T-cell (primary cell): ENCODE measurements at places on chromosomes 2 and 18.

GRCh38 chr2:28080911-28081310 lies 190.4 kb downstream of the BABAM2 start:
- no peak for DNase-seq
- no peak overlapping the region for H3K27ac ChIP-seq
- peaks cover 9% of the 10 kb centered on the region for H3K4me1 ChIP-seq
- H3K27me3 ChIP-seq, result no peaks in the 10 kb centered on the region
- H3K36me3 ChIP-seq, result no peaks in the 10 kb centered on the region
- no peak overlapping the region for H3K4me3 ChIP-seq

DNA sequence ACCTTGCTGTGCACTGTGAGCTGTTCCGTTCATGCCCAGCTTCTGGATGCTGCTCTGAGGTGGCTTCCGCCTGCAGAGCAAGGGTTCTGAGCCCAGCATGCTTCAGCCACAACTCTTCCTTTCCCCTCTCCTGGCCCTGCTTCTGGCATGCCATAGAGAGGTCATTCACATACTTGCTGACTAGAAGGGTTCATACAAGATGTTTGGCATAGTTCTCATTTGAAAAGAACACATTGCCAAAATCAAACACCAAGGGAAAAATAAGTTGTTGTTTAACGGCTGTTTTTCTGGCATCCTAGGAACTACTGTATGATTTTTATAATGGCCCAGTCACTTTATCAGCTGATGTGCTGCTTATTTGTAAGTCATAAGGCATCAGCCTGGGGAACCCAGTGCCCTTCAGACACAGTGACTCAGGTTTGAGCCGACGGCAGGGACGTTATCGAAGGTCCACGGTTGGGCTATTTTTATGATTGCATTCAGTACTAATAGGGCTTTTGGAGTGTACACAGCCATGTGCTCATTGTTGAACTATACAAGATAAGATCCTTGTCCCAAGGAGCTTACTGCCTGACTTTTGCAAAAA lies 53.9 kb upstream of the CTAGE1 start:
- H3K36me3 ChIP-seq, result no peaks in the 10 kb centered on the region
- no peaks in the 10 kb centered on the region for H3K4me1 ChIP-seq
- no peak overlapping the region for H3K4me3 ChIP-seq
- H3K27me3 ChIP-seq, result no peaks in the 10 kb centered on the region

- H3K4me3 ChIP-seq, result peak overlapping the region; percentile 21
- peaks cover 3% of the 10 kb centered on the region for H3K4me1 ChIP-seq
- no peaks in the 10 kb centered on the region for H3K36me3 ChIP-seq
- no peak for DNase-seq
These were observed 795 bp upstream of the TCF7L1 start for GRCh38 chr2:85132397-85132796.

GRCh38 chr2:239824866-239825704 lies 200.1 kb downstream of the NDUFA10 start:
- no peak for DNase-seq
- H3K27ac ChIP-seq, result no peak overlapping the region
- no peak overlapping the region for H3K4me3 ChIP-seq
- H3K36me3 ChIP-seq, result no peaks in the 10 kb centered on the region
- no peaks in the 10 kb centered on the region for H3K4me1 ChIP-seq
- no peaks in the 10 kb centered on the region for H3K27me3 ChIP-seq

- no peaks in the 10 kb centered on the region for H3K27me3 ChIP-seq
- no peak for DNase-seq
- no peak overlapping the region for H3K27ac ChIP-seq
- no peaks in the 10 kb centered on the region for H3K36me3 ChIP-seq
- no peak overlapping the region for H3K4me3 ChIP-seq
These were observed 10.2 kb downstream of the DSG4 start for GRCh38 chr18:31386741-31387140.

- H3K36me3 ChIP-seq, result no peaks in the 10 kb centered on the region
- H3K27ac ChIP-seq, result peak overlapping the region; percentile 72
These were observed 337.9 kb upstream of the SALL3 start for GRCh38 chr18:78641689-78642231.

GRCh38 chr2:207321514-207321913 lies 155.8 kb upstream of the KLF7 start:
- no peaks in the 10 kb centered on the region for H3K36me3 ChIP-seq
- DNase-seq, result no peak
- no peaks in the 10 kb centered on the region for H3K4me1 ChIP-seq

DNA sequence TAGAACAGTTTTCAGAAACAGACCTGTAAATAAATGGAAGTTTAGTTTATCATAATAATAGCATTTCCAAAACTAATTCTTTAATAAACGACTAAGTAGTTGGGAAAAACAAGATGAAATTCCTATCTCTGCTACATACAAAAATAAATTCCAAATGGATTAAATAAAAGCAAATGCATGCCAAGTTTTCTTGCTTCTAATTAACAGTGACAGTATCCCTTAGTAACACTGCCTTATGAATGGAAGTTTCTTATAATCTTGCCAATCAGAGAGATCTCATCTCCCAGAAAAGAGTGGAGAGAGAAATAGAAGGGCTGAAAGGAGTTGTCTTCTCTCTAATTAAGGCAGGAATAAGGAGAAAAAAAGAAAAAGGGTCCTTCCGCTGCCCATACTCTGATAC lies 133.9 kb downstream of the GFPT1 start:
- H3K4me3 ChIP-seq, result no peak overlapping the region
- no peak overlapping the region for H3K27ac ChIP-seq
- no peaks in the 10 kb centered on the region for H3K27me3 ChIP-seq
- no peak for DNase-seq
- no peaks in the 10 kb centered on the region for H3K4me1 ChIP-seq

DNA sequence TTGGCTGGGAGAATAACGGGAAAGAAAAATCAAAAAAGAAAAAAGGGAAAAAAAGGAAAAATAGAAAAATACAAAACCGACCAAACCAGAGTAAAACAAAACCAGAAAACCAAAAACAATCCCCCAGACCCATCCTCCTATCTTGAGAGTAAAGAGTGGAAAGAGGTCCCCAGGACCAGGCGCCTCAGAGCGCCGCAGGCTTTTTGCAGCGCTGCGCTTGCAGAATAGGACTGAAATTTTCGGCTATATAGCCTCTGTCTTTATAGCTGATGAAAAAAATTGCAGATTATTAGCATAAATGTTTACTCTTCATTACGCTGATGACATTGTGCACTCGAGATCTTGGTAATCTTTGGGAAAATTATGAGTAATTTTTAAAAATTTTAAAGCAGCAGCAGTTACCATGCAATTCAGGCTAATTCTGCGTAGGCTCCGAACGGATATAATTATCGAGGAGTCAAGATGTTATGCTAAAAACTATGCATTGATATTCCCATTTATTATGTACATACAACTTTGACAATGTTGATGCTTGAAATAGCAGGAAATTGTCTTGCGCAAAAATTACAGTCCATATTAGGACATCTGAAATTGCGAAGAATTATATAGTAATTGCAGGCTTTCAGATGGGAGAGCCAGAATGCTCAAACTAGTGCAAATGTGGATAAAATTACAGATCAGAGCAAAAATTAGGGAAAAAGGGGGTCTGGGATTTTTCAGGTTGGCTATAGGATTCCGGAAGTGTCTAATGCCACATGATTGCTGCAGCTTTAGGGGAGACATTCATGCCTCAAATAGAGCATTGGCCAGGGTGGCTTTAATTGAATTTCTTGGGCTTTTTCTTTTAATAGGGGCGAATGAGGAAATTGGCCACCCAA lies 8.3 kb downstream of the DLX1 start:
- peaks cover 27% of the 10 kb centered on the region for H3K27me3 ChIP-seq
- no peak overlapping the region for H3K27ac ChIP-seq
- H3K4me1 ChIP-seq, result peaks cover 20% of the 10 kb centered on the region
- no peak overlapping the region for H3K4me3 ChIP-seq
- no peaks in the 10 kb centered on the region for H3K36me3 ChIP-seq
- DNase-seq, result no peak

DNA sequence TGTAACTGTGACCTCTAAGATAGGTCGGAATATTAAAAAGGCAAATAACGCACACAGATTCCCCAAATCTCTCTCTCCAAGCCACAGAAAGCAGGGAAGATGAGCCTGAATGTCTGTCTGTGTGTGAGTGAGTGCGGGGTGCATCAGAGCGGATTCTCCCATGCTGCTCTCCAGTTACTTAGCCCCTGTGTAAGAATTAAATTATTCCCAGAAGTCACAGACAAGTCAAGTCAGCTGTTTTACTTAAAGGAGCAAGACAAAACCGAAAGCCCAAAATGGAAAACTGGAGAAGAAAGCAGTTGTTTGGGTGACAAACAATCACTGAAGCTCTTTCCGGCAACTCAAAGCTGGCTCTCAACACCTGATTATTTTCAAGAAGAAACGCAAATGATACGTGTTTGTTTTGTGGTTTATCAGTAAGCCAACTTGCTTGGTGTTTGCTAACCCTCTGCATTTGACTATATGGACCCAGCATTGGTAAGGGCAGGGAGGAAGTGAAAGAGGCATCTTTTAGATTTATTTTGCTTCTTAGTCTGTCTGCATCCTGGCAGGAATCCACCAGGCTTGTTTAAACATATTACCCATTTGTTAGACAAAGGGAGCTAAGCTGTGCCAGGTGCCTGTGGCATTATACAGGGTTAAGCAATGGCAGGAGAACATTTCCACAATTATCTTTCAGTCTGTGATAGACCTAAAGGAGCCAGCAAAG lies 121.5 kb upstream of the CREB1 start:
- H3K36me3 ChIP-seq, result no peaks in the 10 kb centered on the region
- H3K4me1 ChIP-seq, result no peaks in the 10 kb centered on the region
- H3K4me3 ChIP-seq, result no peak overlapping the region
- H3K27me3 ChIP-seq, result no peaks in the 10 kb centered on the region
- no peak overlapping the region for H3K27ac ChIP-seq

DNA sequence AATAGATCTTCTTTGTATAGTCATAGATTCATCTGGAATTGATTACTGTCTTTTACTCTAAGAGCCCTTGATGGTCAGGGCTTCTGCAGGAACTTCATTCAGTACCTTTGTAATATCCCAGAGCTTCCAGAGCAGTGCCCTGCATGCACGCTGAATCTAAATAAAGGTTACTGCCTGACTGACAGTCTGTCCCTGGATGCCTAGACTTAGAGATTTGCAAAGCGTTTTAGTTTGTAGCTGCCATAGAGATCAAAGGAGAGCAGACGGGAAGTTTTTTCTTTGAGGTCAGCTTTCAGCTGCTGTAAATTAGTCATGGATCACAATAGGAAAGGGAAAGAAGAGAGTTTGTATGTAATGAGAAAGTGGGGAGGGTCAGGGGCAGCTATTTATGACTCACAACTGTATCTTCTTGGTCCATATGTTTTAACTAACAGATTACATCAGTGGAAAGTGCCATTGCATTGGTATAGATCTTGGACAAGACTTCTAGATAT lies 45.2 kb upstream of the NYAP2 start:
- no peak overlapping the region for H3K4me3 ChIP-seq
- H3K4me1 ChIP-seq, result no peaks in the 10 kb centered on the region
- H3K36me3 ChIP-seq, result no peaks in the 10 kb centered on the region
- H3K27ac ChIP-seq, result no peak overlapping the region
- no peak for DNase-seq

DNA sequence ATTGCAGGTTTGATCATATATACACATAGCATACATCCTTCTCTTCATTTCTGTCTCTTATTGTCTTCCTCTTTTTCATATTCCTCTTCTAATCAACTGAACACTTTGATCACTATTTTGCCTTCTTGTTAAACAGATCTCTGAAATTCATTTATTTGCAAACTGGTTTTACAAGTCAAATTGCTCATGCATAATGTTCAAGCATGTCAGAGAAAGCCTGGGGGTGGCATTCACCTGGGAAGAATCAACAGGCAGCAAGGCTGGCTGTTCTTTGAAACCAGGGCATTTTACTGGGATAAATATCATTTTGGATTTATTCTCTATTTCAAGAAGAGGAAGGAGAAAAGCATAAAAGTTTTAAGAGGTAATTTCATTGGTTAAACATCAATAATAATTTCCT lies 66.9 kb upstream of the LRATD1 start:
- H3K27ac ChIP-seq, result no peak overlapping the region
- H3K36me3 ChIP-seq, result no peaks in the 10 kb centered on the region
- no peaks in the 10 kb centered on the region for H3K4me1 ChIP-seq
- H3K27me3 ChIP-seq, result no peaks in the 10 kb centered on the region
- DNase-seq, result no peak

GRCh38 chr18:22424565-22424963 lies 6.8 kb upstream of the CTAGE1 start:
- H3K27me3 ChIP-seq, result no peaks in the 10 kb centered on the region
- no peak overlapping the region for H3K4me3 ChIP-seq
- H3K36me3 ChIP-seq, result no peaks in the 10 kb centered on the region
- no peak for DNase-seq

DNA sequence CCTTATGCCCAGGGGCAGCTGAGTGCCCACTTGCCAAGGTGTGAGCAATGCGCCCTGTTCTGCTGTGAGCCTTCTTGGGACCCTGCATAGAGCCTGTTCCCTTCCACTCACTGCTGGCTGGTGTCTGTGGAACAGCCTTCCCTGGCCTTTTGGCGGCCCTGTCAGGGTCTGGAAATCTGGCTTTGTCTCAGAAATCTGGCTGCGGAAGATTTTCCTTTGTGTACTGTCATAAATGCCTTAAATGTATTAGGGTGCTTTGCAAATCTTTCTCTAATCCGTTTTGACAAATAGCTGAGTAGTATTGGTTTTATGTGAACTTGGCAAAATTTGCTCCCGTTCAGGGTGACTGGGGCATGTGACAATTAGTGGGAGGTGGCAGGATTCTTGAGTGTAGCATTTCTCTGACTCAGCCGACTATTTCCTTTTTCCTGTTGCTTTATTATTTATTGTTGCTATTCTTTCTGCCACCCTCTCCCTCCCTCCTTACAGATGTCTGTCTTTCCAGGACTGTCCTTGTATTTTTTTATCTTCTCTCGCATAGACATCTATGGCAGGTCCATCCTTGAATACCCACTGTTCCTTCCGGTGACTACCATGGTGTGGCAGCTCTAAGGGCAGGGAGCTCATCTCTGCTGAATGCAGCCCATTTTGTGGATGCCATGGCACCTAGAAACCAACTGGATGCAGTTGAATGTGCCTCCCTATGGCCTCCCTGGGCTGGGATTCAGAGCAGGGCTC lies 41.8 kb downstream of the LDLRAD4 start:
- H3K27me3 ChIP-seq, result peaks cover 9% of the 10 kb centered on the region
- no peak overlapping the region for H3K27ac ChIP-seq
- peaks cover 18% of the 10 kb centered on the region for H3K4me1 ChIP-seq
- H3K4me3 ChIP-seq, result no peak overlapping the region

DNA sequence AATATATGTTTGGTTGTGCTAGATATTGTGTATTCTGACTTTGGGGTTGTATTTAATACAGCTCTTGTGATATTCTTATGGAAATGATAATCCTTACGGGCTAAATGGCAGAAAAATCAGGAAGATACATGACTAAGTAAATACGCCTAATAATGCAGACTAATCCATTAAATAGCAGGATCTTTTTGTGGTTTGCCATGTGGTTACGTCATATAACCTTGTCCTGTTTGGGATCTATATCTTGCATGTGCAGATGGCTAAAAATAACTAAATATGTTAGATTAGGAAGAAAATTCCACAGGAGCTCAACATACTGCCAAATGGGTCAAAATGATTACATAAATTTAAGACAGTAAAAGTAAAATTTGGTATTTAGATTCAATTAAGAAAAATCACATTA lies 83.0 kb downstream of the NEB start:
- H3K36me3 ChIP-seq, result no peaks in the 10 kb centered on the region
- no peak overlapping the region for H3K4me3 ChIP-seq
- H3K4me1 ChIP-seq, result no peaks in the 10 kb centered on the region
- no peak for DNase-seq
